ENCODE measurements at places on chromosomes 2 and 18.

GRCh38 chr2:235240574-235240973 lies 253.3 kb upstream of the AGAP1 start:
- DNase-seq = no peak

DNA sequence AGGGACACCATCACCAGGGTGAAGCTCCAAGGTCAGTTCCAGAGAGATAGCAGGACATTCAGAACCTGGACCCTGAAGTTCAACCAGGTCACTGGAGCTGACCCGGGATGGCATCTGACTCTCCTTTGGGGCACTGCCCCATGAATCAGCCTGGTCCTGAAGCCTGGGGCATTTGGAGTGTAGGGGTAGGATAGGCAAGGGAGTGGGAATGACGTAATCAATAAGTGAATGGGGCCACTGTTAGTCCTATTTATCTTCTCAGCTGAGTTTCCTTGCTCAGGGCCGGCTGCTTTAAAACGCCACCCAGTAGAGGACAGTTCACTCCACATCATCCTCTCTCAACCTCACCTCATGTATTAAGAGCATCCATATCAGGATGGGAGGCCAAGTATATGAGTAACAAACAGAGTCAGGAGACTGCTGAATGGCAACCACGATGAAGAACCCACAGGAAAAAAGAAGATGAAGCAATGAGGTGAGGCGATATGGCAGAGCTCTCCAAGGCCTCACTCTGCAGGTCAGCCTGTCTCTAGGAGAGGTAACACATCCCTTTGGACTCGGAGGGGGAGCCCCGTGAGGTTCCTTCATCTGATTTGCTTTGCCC lies 1.8 kb upstream of the RFX8 start:
- no peak for DNase-seq

GRCh38 chr2:5561006-5561405 lies 131.2 kb upstream of the SOX11 start:
- no peak for DNase-seq

DNA sequence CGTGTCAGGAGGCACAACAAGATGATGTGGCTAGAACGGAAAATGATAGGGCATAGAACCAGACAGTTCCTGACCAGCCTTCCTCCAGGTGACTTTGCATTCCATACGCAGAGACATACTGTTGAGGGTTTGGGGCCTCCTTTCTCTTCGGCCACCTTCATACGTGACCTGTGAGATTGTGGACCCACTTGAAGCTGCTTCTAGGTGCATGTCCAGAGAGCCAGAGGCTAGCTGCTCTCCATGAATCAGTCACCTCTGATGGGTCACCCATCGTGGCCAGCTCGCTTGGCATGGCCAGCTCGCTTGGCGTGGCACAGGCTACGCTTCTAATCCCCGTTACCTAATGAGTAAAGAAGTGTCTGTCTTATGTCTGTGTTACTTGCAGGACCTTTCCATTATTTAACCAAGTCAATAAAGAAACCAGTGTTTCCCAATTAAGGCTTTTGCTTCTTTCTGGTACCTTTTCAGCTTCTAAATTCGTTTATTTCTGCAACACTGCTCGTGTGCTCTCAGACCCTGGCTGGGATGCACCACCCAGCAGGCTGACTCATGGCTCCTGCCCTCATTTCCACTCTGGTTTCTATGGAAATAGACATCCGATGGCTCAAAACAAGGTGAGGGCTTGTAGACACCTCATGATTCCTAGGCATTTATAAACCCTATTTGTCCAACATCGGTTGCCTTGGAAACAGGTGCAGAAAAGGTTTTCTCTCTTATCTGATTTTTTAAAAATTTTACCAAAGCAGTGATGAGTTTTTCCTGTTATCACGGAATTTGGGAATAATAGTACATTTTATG lies 86.7 kb upstream of the B3GNT7 start:
- DNase-seq = no peak

GRCh38 chr2:121326628-121327027 lies 41.6 kb upstream of the TFCP2L1 start:
- DNase-seq = no peak

DNA sequence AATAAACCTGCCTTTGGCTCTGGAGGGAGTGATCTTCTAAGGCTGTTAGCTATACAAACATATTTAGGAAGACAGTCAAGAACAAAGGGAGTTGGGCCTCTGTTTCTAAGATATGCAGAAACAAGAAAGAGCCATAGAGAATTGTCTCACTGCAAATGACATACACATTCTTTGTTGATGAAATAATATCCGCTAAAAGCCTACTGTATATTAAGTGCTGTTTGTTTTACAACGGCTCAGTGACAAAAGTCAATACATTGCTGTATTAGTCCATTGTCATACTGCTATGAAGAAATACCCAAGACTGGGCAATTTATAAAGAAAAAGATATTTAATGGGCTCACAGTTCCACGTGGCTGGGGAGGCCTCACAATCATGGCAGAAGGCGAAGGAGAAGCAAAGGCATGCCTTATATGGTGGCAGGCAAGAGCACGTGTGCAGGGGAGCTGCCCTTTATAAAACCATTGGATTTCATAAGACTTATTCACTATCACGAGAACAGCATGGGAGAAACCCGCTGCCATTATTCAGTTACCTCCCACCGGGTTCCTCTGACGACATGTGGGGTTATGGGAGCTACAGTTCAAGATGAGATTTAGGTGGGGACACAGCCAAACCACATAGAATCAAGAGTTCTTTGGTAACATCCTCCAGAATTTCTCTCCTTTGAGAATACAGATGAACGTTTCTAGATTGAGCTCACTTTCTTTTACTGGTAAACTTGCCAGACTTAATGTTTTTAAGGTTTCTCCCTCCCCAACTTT lies 157.8 kb downstream of the PIK3C3 start:
- DNase-seq = no peak

DNA sequence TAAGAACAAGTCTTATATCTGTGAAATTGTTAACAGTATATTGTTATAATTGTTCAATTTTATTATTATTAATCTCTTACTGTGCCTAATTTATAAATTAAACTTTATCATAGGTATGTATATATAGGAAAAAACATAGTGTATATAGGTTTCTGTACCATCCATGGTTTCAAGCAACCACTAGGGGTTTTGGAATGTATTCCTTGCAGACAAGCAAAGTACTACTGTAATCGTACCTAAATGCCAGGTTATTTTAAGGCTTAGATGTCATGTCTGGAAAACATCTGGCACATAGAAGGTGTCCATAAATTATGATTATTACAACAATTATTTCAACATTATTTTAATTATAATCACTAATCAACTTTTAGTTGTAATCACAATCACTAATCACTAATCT lies 8.4 kb downstream of the ITSN2 start:
- DNase-seq = no peak

GRCh38 chr18:50460062-50460461 lies 85.2 kb downstream of the SKA1 start:
- DNase-seq = no peak

DNA sequence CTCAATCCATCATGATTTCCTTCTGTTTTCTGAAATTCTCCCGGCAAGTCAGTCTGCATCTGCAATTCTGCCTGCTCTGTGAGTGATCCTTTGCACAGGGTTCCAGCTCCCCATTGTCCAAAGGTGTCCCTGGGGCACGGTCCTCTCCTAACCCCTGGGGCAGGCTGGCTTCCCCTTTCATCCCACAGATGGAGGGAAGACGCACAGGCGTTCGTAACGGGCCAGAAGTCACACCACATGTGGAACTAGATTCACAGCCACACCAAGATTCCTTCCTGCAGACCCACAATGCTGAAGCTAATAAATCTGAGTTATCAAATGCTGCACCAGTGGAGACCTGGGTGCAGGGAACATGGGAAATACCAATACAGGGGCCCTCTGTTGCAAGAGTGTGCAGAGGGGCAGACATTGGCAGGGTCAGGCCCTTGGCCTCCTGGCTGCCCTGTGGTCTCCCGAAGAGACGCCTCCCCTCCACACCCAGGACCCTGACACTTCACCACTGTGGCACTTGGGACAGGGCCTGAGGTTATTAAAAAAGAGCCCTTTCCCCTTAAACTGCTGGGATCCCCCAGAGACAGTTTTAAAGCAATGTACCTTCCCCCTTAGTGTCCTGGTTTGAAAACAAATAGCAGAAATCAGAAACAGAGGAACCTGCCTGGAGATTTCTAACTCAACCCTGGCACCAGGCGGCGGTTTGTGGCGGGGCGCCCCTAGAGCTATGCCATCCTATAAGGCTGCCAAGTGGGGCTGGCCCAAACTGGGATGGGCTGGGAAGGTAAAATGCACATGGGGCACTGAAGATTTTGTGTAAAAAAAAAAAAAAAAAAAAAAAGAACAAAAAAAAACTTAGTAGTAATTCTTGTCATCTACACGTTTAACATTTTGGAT lies 15.4 kb downstream of the ZNF516 start:
- no peak for DNase-seq

GRCh38 chr2:189424961-189425360 lies 16.3 kb upstream of the WDR75 start:
- no peak for DNase-seq

DNA sequence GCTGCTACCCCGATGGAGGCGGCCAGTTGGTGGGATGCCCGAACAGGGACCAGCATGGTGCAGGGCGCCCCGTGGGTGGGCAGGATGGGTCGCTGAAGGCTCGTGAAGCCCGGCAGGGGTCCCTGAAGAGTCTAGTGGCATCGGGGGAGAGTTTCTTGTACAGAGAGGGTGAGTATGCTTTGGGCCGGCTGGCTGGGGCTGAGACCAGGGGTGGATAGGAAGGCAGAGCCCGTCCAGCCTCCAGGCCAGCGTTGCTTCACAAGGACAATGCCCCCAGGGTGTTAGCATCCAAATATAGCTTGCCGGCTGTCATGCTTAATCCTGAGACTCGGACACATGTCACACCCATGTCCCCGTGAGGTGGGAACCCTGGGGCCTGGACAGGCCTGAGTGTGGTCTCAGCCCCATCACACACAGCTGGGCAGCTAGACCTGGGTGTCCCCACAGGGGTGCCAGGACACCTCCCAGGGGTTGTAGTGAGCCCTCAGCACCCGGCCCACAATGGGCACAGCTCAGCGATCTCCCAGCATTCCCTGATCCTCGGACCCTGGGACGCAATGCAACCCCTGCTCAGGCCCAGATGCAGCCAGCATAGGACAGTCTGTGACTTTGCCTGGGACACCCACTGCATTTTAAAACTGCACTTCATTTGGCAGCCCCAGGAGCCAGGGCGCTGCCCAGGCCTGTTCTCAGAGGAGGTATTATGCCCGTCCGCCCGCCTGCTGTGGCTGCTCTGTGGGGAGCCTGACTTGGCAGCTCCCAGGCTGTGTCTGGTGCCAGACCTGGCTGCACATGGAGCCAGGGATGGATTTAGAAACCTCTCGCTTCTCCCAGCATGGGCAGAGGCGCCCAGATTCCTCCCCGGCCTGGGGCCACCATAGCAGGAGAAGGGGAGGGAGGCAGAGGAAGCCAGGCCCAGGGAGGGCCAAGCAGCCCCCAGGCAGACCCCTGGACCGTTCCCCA lies 36.4 kb downstream of the RAMP1 start:
- no peak for DNase-seq

GRCh38 chr2:121902616-121903015 lies 147.2 kb downstream of the TSN start:
- DNase-seq = no peak

DNA sequence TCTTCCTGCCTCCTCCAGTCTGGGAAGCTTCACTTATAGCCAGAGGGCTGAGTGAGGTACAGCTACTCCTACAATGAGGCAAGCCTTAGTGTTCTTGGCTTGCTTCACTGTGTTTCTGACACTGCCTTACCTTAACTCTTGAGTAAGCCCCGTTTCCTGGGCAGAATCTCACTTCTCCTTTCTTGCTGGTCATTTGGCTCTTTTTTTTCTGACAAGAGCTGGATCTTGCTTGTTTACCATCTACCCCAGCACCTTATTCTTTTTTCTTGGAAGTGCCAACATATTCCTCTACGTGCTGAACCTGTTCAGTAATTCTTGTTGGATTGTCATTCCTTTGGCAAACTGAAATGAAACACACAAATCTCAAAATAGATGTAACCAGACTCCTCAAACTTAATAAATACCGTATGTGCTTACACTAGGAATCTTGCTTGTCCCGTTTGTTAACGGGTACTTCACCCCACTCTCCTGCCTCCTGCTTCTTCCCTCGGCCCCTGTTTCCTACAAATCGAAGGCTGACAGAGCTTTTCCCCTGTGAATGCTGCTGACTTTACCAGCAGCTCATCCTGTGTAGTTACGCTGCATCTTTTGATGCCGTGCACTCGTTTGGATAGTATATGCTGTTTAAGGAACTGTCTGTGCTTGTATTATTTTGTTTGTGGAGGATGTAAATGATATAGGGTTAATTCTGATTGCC lies 132.2 kb downstream of the FMNL2 start:
- no peak for DNase-seq

- no peak for DNase-seq
Measured at GRCh38 chr2:234027641-234028040, 22.9 kb upstream of the SPP2 start.

DNA sequence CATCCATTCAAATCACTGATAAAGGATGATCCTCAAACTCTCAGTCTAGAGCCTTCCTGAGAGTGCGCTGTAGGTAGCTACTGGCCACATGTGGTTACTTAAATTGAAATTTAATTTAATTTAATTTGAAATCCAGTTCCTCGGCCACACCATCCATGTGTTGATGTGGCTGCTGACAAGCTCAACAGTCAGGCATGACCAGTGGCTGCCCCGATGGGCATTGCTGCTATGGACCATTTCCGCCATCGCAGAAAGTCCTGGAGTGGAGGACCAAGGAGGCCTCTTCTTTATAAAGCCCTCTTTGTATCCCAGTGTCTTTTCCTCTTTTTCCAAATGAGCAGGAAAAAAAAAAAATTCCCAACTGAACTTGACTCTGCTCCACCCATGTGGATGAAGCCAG lies 100.6 kb downstream of the HDAC4 start:
- no peak for DNase-seq
